SJSA1 (cell line): ENCODE measurements at places on chromosomes 7 and 10.

DNA sequence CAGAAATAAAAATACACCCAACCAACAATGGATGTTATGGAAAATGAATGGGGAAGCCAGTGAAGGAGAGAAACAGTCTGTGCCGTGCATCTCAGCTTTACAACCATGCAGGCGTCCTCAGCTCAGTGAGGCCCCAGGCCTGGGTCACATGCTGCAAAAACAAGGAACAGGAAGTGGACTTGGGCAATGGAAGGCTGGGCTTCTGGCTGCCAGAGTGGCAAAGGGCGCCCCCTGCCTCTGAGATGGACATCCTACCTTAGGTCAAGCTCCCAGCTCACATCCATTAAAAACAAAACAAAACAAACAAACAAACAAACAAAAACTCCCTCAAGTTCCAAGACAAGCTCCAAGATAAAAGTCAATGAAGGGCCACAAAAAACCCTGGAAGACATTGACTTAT lies 54.7 kb upstream of the AFAP1L2 start:
- no peaks in the 10 kb centered on the region for H3K36me3 ChIP-seq
- no peak overlapping the region for H3K27ac ChIP-seq
- peak; percentile 10 for DNase-seq

DNA sequence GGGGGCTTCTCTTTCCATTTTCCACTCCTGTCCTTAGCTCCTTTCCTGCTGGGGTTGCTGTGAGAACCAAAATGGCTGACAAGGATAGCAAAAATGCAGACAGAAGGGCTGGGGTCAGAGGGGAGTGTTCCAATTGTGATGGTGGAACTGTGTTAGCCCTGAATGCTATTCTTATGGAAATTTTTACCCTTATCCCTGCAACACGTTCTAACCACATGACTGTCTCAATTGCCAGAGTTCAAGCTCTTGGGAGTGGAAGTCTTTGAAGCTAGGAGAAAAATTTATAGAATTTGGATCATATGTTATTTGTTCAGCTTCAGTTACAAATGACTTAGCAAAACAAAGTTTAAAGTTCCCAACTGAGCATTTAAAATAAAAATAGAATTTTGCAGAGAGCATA lies 134.1 kb downstream of the ADCYAP1R1 start:
- no peak overlapping the region for H3K4me3 ChIP-seq
- no peaks in the 10 kb centered on the region for H3K36me3 ChIP-seq
- no peaks in the 10 kb centered on the region for H3K4me1 ChIP-seq
- peaks cover 4% of the 10 kb centered on the region for H3K27me3 ChIP-seq
- H3K27ac ChIP-seq, result no peak overlapping the region

DNA sequence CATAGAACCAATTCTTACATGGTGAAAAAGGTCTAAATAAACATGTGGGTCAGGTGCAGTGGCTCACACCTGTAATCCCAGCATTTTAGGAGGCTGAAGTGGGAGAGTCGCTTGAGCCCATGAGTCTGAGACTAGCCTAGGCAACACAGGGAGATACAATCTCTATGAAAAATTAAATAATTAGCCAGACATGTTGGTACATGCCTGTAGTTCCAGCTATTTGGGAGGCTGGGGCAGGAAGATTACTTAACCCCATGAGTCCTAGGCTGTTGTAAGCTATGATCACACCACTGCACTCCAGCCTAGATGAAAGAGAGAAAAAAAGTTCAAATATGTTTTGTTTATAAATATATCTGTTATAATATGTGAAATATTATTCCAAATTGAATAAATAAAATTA lies 643.6 kb downstream of the IPMK start:
- no peaks in the 10 kb centered on the region for H3K4me1 ChIP-seq
- no peak overlapping the region for H3K4me3 ChIP-seq
- DNase-seq, result no peak
- H3K27me3 ChIP-seq, result no peaks in the 10 kb centered on the region
- H3K27ac ChIP-seq, result no peak overlapping the region

DNA sequence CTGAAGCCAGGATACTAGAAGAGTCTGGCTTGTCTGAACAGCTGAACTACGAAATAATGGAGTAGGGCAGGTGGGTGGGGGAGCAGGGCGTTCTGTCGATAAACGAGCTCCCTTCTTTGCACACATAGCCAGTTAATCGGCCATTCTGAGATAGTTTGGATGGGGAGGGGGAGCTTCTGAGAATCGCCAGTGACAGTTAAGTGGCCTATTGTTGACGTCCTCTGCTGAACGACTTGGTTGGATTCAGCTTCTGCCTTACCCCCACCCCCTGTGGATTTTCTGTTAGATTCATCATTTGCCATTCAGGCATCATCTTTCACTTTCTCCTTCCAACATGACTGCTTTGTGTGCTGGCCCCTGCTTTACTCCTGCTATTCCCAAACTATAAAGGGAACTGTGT lies 520 bp downstream of the CPA5 start:
- H3K4me3 ChIP-seq, result no peak overlapping the region
- no peak overlapping the region for H3K27ac ChIP-seq
- H3K4me1 ChIP-seq, result no peaks in the 10 kb centered on the region
- no peak for DNase-seq
- H3K36me3 ChIP-seq, result no peaks in the 10 kb centered on the region

DNA sequence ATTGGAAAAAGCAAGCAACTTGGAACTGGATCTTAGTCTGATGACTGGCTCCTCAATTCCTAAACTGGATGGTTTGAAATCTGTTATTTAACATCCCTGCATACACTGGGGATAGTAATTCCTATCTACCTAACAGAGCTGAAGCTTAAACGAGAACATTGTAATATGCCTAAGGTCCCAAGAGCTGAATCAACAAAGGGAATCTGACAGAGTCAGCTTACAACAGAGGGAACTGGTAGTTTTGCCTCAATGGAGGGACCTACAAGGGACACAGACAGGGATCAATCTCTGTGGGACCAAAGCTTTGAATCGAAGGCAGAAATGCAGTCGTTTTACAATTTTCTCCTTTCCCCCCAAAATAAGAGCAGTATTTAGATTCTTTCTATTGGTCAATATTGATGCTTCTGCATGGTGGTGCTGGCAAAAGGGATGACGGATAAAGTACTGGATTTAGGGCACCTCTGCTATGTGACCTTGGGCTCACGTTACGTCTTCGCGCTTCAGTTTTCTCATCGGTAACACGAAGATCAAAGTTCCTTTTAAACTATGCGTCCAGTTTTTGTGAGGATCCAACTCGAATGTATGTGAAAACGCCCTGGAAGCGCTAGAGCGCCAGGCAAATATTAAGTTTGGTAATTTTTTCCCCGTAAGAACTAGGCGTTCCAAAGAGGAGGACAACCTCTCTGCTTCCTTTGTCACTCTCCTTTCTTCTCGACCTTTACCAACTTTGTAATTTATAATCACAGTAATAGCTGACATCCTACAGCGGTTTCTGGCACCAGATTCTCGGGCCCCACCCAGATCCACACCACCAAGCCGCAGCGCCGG lies 1.1 kb downstream of the ACTR1A start:
- DNase-seq, result peak; percentile 21
- peak overlapping the region; percentile 78 for H3K4me3 ChIP-seq
- peaks cover 9% of the 10 kb centered on the region for H3K4me1 ChIP-seq

DNA sequence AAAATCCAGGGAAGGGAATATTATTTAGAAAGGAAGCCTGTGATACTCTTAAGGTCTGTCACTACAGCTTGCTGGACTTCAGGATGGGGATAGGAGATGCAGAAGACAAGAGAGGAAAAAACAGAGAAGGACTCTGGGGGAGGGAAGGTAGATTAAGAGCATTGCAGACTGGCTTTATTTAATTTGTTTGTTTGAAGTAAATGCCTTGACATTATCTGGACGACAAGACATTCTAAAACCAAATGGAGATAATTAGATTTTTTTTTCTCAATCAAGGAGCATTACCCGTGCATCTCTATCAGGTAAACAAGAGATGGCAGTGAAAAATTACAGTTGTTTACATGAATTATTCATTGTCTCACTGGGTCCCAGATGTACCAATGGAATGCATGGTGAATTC lies 24.3 kb downstream of the ACTA2 start:
- peaks cover 32% of the 10 kb centered on the region for H3K4me1 ChIP-seq
- no peak for DNase-seq
- peaks cover 12% of the 10 kb centered on the region for H3K36me3 ChIP-seq
- no peak overlapping the region for H3K4me3 ChIP-seq
- no peak overlapping the region for H3K27ac ChIP-seq
- H3K27me3 ChIP-seq, result no peaks in the 10 kb centered on the region

- DNase-seq, result no peak
- peaks cover 4% of the 10 kb centered on the region; the same call in 1 of the 2 replicates for H3K27me3 ChIP-seq
- H3K4me1 ChIP-seq, result no peaks in the 10 kb centered on the region
- H3K36me3 ChIP-seq, result no peaks in the 10 kb centered on the region
Measured at GRCh38 chr7:127504715-127505114, 80.7 kb downstream of the GCC1 start.

DNA sequence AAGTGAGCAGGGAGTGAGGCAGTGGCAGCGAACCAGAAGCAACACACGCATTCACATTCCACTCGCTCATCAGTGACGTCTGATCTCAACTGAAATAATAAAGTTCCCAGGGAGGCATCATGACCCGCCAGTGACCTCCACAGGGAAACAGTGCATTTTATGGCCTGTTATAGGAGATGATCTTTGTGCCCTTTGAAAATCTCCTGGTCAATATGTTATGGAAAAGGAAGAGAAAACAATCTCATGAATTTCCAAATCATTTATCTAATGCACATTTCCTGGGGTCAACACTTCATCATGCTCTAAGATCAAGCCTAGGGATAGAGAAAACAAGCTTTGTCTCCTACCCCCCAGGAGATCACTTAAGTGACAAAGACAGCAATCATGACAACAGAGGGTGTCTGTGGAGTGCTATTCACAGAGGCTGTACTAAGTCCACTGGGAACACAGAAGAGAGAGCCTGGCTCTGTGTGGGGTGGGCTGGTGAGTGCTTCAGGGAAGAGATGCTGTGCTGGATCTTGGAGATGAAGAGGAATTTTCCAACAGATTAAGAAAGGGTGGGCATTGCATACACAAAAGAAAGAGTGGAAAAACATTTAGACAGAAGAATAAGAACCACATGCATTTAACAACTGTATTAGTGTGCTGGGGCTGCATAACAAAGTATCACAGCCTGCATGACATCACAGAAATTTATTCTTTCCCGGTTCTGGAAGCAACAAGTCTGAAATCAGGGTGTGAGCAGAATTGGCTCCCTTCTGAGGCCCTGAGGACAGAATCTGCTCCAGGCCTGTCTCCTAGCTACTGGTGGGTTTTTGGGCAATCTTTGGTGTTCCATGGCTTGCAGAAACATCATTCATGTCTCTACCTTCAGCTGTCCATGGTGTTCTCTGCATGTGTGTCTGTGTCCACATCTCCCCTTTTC lies 613.9 kb upstream of the IGFBP3 start:
- H3K27ac ChIP-seq, result peak overlapping the region; percentile 84
- peaks cover 15% of the 10 kb centered on the region for H3K4me1 ChIP-seq
- no peak overlapping the region for H3K4me3 ChIP-seq
- no peaks in the 10 kb centered on the region for H3K36me3 ChIP-seq

DNA sequence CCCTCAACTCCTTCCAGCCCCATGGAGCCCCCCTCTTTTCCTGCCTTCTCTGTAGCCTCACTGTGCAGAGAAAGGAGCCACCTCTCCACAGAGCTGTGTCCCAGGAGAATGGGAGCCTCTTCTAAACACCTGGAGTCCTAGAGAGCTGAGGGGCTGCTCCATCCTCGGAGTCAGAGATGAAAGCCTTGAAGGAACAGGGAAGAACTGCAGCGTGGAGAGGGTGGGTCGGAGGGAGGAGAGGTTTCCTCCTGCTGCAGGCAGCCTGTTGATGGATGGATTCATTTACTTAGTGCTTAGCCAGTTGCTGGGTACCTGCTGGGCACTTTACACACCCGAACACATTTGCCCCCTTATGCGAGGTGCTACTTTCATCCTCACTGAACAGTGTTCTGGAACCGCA lies 39.0 kb downstream of the C10orf120 start:
- no peaks in the 10 kb centered on the region for H3K36me3 ChIP-seq
- H3K4me3 ChIP-seq, result no peak overlapping the region
- no peak for DNase-seq
- no peaks in the 10 kb centered on the region for H3K4me1 ChIP-seq
- no peak overlapping the region for H3K27ac ChIP-seq

DNA sequence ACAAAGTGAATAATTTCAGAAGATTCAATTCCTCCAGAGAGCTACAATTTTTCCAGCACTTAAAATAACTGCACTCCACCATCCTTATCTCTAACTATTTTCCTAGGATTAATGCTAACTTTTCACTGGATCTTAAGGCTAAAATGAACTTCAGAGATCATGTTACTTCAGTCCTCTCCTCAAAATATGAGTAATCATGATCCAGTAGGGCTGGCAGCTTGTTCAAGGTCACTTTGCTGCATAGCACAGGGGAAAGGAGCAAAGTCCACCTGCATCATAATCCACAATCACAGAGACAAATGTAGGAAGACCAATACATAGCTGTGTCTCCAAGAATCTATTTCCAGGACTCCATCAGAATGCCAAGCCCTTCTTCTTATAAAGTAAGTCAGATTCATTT lies 150.3 kb downstream of the LRRTM3 start:
- H3K36me3 ChIP-seq, result no peaks in the 10 kb centered on the region
- H3K27me3 ChIP-seq, result no peaks in the 10 kb centered on the region
- no peaks in the 10 kb centered on the region for H3K4me1 ChIP-seq

GRCh38 chr7:122013065-122013464 lies 131.0 kb downstream of the AASS start:
- H3K27me3 ChIP-seq, result no peaks in the 10 kb centered on the region; the same call in 1 of the 2 replicates
- no peaks in the 10 kb centered on the region for H3K4me1 ChIP-seq
- no peak overlapping the region for H3K27ac ChIP-seq
- H3K4me3 ChIP-seq, result no peak overlapping the region
- no peaks in the 10 kb centered on the region for H3K36me3 ChIP-seq
- DNase-seq, result no peak

GRCh38 chr7:50864694-50865093 lies 82.0 kb upstream of the GRB10 start:
- no peak overlapping the region for H3K4me3 ChIP-seq
- DNase-seq, result no peak
- peaks cover 13% of the 10 kb centered on the region for H3K4me1 ChIP-seq
- no peaks in the 10 kb centered on the region for H3K36me3 ChIP-seq
- H3K27ac ChIP-seq, result no peak overlapping the region
- H3K27me3 ChIP-seq, result no peaks in the 10 kb centered on the region; the same call in 1 of the 2 replicates

GRCh38 chr10:58661336-58661735 lies 148.7 kb downstream of the BICC1 start:
- H3K4me1 ChIP-seq, result peaks cover 38% of the 10 kb centered on the region
- H3K27ac ChIP-seq, result peak overlapping the region; percentile 64
- peak; percentile 55 for DNase-seq
- H3K36me3 ChIP-seq, result 0 out of 2 replicates have a peak, but pooled peaks cover 2% of the 10 kb centered on the region
- no peaks in the 10 kb centered on the region for H3K27me3 ChIP-seq

DNA sequence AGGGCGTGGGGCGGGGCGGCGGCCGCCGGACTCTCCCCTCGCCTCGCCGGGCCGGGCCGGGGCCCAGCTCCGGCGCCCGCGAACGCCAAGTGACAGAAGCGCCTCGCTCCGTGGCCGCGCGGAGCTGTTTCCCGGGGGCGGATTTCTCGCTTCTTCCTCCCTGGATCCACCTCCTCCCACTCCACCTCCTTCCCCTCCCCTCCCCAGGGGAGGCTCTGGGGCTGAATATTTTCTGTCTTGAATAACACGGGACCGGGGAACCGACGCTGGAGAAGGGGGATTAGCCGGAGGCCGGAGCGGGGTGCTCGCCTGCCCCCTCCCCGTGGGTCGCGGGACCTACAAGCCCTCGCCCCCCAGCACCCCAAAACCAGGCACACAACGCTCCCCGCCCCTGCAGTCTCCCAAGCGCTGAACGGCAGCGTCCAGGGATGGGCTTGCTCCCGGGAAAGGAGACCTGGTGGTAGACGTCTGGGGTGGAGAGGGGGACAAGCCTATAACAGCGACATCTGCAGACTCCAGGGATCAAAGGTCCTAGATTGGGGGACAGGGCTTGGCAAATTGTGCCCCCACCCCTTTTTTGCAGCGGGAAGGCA lies at the start of gene ARHGAP21:
TSS of gene ARHGAP21 (minus strand) at position 100 of the 593 bp plus-strand sequence. CDS start 1,988 bp downstream, outside the sequence.
- H3K27ac ChIP-seq, result peak within 1 kb of the TSS; percentile 90
- H3K27me3 ChIP-seq, result no peaks in the 10 kb centered on the region
- peak; percentile 67 for DNase-seq
- peak within 1 kb of the TSS; percentile 75 for H3K4me3 ChIP-seq
- peaks cover 30% of the 10 kb centered on the region for H3K4me1 ChIP-seq
